BJ (cell line): ENCODE measurements at places on chromosomes 12 and 14. TPM values are rescaled to one million over a fixed set of nuclear protein-coding genes. Genes with fewer than 3 reads are reported as not detected.

CYP46A1 gene
- polyA plus RNA-seq: 0.06 and 0.09 TPM in 2 replicates

ABCC9 gene
- polyA plus RNA-seq: 5.9 and 9.4 TPM in 2 replicates

COX8C gene
- not detected in 2 replicates for polyA plus RNA-seq

ZC2HC1C gene
- 0.85 and 1.2 TPM in 2 replicates for polyA plus RNA-seq

- no peak for DNase-seq
Observed at GRCh38 chr12:63025116-63025515, 90.2 kb upstream of the PPM1H start.

DNA sequence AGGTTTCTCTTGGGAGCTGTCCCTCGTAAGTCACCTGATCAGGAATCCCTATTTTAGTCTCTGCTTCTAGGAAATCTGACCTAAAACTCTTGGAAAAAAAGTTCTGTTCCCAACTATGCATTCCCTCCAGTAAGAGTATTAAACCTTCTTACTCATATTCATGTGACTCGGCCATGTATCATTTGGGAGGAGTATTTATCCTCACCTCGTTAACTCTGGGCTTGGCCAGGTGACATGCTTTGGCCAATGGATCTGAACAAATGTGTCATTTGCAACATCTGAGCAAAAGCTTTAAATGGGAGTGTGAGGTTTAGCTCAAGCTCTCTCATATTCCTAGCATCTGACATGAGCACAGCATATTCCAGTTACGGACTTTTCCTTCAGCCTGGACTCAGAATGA is 226.8 kb downstream of the NUAK1 start:
- no peak for DNase-seq

COQ5 gene
- polyA plus RNA-seq: 27.7 and 44.4 TPM in 2 replicates

GRCh38 chr12:70052476-70052875 is 190.8 kb upstream of the CNOT2 start:
- DNase-seq: no peak

BHLHE41 gene
- polyA plus RNA-seq: 4.0 and 5.3 TPM in 2 replicates

- DNase-seq: no peak
Observed at GRCh38 chr14:30445011-30445793, 113.8 kb upstream of the G2E3 start.

- DNase-seq: no peak
Observed at GRCh38 chr12:3655328-3655900, 97.5 kb downstream of the CRACR2A start.

GRCh38 chr12:31817120-31817519 is 88.3 kb upstream of the AMN1 start:
- DNase-seq: no peak

DNA sequence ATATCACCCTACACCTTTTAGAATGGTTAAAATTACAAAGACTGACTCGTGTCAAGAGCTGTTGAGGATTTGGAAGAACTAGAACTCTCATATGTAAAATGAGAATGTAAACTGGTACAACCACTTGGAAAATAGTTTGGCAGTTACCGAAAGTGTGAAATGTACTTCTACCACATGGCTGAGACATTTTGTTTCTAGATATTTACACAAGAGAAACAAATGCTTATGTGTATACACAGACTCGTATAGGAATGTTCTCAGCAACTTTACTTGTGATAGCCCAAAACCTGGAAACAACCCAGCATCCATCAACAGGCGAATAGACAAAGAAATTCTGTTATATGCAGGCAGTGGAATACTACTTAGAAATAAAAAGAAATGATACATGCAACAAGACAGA is 103.0 kb downstream of the BRMS1L start:
- DNase-seq: no peak

ASB2 gene
- 0.06 TPM in 2 replicates for polyA plus RNA-seq

GRCh38 chr12:111327474-111327873 is 41.4 kb downstream of the PHETA1 start:
- no peak for DNase-seq

- DNase-seq: no peak
Observed at GRCh38 chr14:85416771-85417170, 113.2 kb upstream of the FLRT2 start.

GRCh38 chr14:32005628-32006027 is 71.5 kb upstream of the ARHGAP5 start:
- no peak for DNase-seq

SPSB2 gene
- polyA plus RNA-seq: 5.0 and 7.3 TPM in 2 replicates

- DNase-seq: no peak
Observed at GRCh38 chr14:79281244-79282152, 929.8 kb downstream of the DIO2 start.

DNA sequence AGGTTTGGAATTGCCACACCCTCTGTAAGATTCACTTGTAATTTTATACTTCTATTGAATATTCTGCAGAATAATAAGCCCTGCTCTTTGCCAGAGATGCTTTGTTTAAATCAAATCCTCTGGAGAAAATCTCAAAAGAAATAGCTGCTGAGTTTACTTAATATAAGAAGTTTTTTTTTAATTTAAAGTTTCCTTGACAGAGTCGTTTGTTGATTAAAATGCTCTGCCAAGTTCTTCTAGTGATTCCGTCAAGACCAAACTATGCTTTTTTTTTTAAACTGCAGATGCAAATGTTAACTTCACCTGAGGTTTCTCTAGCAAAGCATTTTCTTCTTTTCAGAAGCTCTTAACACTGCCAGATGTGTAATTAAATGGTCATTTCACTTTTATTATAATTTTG is 13.4 kb upstream of the NAV3 start:
- DNase-seq: no peak

DNA sequence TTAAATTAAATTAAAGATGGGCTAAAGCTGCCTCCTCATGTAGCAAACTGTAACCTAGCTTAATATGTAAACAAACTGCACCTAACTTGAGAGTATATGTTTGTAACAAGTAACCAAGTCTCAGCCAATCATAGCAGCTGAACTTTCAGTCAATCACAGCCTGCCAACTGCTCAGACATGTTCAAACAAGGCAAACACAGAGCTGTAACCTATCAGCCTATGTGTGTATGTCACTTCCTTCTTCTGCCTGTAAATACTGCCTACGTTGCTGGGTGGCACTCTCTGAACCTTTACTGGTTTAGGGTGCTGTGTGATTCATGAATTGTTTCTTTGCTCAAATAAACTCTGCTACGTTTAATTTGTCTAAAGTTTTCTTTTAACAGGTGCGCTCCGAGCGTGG is 2.9 kb downstream of the SERPINA6 start:
- no peak for DNase-seq

WNK1 gene
- polyA plus RNA-seq: 35.8 and 45.2 TPM in 2 replicates

GRCh38 chr12:92827836-92828431 is 101.2 kb downstream of the EEA1 start:
- no peak for DNase-seq

NTF3 gene
- 11.4 and 12.5 TPM in 2 replicates for polyA plus RNA-seq

- DNase-seq: no peak
Observed at GRCh38 chr14:53620890-53621289, 335.7 kb downstream of the BMP4 start.

DNA sequence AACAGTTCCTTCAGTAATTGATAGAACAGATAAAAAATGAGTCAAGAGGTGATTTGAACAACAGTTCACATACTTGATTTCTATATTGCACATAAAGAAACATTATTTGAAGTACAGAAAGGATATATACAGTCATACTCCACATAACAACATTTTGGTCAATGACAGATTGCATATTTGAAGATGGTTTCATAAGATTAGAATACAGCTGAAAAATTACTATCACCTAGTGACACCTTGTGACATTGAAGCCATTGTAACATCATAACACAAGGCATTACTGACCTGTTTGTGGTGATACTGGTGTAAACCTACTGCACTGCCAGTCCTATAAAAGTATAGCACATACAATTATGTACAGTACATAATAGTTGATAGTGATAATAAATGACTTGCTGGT is 43.1 kb upstream of the ABCC9 start:
- no peak for DNase-seq

MYF6 gene
- polyA plus RNA-seq: 0.06 TPM in 1 of 2 replicates, not detected in the other

TDRD9 gene
- polyA plus RNA-seq: 1.3 and 2.2 TPM in 2 replicates

PMCH gene
- not detected in 2 replicates for polyA plus RNA-seq

DNA sequence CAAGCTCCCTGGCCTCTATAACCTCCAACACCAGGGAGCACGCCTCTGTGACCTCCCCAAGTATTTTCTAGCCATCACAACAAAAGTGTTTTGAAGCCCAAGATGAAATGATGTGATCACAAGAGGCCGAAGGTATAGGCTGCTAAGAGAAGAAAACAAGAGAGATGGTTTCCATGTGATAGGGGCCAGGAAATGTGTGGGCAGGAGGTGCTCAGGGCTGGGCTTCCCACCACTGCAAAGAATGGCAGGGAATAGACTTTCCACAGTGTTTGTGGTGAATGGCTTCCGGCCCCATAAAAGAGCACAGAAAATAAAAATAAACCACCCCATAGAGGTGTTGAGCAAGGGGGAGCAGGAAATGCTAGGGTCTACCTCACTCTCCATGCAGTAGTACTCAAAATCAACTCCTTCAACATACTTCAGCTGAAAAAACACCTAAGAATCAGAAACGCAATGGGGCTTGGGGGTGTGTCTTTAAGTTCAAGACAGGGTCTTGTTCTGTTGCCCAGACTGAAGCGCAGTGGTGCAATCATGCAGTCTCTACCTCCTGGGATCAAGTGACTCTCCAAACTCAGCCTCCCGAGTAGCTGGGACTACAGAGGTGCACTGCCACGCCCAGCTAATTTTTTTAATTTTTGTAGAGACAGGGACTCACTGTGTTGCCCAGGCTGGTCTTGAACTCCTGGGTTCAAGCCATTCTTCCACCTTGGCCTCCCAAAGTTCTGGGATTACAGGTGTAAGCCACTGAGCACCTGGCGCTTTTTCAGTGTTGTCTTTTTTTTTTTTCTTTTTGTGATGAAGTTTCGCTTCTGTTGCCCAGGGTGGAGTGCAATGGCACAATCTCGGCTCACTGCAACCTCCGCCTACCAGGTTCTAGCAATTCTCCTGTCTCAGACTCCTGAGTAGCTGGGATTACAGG is 27.1 kb downstream of the DAD1 start:
- DNase-seq: no peak

- no peak for DNase-seq
Observed at GRCh38 chr14:97274626-97275025, 477.4 kb downstream of the VRK1 start.

TEX52 gene
- polyA plus RNA-seq: not detected in 2 replicates

DNA sequence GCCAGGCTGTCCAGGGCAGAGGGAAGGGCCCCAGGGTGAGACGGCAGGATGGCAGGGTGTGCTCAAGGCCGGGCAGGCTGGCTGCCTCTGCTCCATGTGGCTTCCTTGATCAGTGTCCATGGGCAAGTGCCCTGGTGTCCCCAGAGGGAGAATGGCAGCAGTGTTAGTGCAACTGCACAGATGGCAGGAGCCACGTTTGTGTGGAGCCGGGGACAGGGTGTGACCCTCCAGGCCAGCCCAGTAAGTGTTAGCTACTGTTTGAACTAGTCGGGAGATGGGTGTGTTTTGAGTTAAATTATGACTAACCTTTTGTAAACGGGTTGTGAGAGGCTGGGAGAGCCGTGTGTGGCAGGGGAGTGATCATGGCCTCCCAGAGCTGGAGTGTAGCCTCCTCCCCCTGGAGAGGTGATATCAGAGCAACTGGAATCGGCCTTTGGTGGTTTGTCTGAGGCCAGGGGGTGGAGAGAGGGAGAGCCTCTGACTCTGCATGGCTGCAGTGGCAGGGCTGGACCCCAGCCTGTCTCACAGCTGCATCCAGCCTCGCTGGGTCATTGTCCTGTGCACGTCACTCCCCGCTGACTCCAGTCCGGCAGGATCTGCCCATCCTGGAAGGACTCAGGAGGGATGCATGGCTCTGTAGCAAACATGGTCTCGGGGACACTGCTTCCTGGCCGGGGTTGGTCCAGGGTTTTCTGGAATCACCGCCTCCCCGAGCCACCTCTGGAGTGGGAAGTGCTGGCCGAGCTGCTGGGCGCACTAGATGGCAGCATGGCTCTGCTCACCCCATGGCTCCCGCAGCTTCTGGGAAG is 27.8 kb downstream of the AACS start:
- DNase-seq: no peak

- no peak for DNase-seq
Observed at GRCh38 chr14:71363946-71364925, 457.0 kb downstream of the PCNX1 start.

DNA sequence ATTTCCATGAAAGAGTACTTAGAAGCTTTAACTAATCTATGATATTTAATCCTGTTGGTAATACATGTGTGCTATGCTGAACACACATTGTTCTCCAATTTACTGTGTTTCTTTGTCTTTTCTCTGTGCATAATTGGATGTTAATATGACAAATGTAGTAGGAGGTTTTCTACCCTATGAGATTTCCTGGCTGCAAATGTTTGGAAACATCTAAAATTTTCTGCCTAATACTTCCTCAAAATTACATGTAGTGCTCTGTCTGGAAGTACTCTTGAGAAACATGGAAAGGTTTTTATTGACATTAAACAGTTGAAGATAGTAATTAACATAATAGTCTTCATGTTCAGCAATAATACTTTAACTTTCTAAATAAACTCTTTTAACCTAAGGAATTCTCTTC is 213.0 kb downstream of the KITLG start:
- DNase-seq: no peak

GRCh38 chr14:71591231-71591630 is 341.0 kb upstream of the RGS6 start:
- no peak for DNase-seq

SART3 gene
- polyA plus RNA-seq: 23.1 and 27.5 TPM in 2 replicates

DNA sequence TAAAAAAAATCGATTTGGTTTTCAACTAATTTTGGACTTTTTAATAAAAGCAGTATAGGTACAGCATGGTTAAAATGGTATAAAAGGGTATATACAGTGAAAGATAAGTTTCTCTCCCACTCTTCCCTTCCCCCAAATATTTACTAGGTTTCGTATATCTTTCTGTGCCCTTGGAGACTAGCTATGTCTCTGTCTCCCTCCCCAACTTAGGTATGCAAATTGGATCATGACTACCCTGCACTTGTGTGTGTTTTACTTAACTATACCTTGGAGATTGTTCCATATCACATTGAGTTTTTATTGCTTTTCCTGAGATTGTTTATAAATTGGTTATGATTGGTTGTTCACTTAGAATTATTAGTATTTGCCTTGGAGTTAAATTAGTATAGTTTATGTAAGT is 19.4 kb downstream of the AEBP2 start:
- DNase-seq: no peak

KLRC3 gene
- not detected in 2 replicates for polyA plus RNA-seq
